ENCODE measurements at places on chromosomes 5 and 9.

- no peak for DNase-seq
Observed at GRCh38 chr9:108188482-108188881, 667.3 kb downstream of the ACTL7B start.

DNA sequence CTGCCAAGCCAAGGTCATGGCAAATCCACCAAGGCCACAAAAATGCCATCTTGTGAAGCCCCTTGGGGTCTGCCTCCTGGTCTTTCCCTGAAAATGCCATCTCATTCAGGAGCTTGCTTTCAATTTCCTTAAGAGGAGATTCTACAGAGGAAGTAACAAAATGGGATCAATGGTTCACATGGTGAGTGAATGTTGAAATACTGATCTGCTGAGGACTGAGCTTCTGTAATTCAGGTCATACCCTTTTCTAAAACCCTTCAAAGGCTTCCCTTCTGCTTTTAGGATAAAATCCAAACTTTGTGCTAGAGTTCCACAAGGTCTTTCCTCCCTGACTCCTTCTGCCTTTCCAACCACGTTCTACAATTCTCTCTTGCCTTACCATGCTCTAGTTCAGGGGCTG, 24.7 kb upstream of the NR3C1 start:
- no peak for DNase-seq

DNA sequence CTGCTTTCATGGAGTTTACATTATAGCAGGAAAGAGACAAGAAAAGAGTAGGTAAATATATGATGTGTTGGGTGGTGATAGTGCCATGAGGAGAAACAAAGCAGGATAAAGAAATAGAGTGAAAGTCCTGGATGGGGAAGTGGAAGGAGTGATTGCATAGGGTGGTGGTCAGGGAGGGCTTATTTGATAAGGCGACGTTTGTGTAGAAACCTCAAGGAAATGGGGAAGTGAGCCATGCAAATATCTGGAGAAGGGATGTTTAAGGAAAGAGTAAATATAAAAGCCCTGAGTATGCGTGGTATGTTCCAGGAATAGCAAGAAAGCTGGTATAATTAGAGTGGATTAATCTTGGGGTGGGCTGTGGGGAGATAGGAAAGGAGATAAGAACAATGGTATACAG, 134.7 kb upstream of the SV2C start:
- no peak for DNase-seq

GRCh38 chr5:80083101-80083890, 48.1 kb downstream of the THBS4 start:
- no peak for DNase-seq

GRCh38 chr5:440401-441201, 2.4 kb upstream of the EXOC3 start:
- DNase-seq: no peak

DNA sequence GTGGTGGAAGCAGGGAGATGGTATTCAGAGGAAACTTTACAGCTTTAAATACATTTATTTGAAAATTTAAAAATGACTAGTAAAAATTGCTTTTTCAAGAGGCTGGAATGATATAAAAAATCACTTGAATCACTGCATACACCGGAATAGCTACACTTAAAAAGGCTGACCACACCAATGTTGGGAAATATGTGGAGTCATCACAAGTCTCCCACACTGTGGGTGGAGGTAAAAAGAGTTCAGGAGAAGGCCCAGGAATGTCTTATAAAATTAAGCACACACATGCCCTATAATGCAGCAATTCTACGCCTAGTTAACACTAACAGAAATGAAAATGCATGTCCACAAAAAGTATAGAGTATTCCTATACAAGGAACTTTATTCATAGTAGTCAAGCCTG, 198.1 kb downstream of the ROR2 start:
- no peak for DNase-seq

DNA sequence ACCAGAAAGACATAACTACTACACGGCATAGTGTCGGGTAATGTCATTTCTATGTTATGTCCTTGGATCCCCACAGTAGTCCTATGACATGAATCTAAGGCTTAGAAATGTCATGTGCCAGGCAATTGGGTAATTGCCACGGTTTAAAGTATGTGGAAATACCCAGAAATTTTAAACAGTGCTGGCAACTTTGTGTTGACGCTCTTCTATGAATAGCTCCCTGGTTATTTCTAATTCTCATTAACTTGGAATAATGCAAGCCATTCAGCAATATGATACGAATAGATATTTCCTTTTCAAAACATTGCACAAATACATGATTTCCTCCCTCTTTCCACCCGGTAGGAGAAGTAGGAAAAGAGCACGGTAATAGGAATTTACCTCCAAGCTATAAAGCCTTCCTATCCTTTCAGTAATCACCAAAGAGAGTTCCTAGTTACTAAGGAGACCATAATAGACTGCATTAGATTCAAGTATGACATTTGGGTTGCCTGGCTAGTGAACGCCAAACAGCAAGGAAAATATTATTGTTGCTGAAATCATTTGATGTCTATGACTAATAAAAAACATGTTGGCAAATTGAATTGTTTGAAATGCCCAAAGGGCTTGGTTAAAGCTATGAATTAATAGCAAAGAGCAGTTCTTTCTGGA, 168.4 kb downstream of the CCDC192 start:
- no peak for DNase-seq

GRCh38 chr5:124790301-124790894, 44.0 kb upstream of the ZNF608 start:
- no peak for DNase-seq

DNA sequence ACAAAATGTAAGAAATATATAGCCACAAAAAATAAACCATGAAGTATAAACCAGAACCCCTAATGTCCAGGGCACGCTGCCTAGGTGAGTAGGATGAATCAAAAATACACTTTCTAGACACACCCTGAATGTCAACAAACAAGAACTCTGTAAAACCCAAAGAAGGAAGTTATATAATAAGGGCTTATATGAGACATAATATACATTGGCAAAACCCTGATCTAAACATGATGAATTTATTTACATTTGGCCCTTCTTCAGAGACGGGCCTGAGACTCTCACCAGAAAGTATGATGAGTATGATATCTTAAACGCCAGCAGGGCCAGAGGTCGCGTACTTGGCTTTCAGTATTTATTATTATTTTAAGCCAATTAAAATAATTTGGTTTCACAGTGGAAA, 125.1 kb upstream of the FST start:
- no peak for DNase-seq

DNA sequence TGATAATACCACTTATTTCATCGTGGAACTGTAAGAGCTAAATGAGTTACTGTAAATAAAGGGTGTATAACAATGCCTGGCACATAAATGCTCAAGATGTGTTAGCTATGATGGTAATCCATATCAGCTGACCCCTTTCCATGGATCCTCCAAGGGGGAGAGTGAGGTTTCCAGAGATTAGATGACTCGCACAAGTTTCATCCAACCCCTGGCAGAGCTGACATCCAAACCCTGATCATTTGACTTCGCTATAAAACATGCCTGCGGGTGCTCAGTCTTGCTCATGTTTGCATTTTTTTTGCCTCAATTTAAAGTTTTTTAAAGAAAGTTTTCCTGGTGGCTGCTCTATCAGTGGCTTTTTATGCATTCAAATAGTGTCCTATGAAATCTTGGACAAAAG, 145.7 kb upstream of the SMIM23 start:
- DNase-seq: no peak

GRCh38 chr5:612498-613424, 621 bp downstream of the CEP72 start:
- DNase-seq: no peak

- no peak for DNase-seq
Observed at GRCh38 chr9:20553558-20554149, 68.6 kb downstream of the MLLT3 start.

DNA sequence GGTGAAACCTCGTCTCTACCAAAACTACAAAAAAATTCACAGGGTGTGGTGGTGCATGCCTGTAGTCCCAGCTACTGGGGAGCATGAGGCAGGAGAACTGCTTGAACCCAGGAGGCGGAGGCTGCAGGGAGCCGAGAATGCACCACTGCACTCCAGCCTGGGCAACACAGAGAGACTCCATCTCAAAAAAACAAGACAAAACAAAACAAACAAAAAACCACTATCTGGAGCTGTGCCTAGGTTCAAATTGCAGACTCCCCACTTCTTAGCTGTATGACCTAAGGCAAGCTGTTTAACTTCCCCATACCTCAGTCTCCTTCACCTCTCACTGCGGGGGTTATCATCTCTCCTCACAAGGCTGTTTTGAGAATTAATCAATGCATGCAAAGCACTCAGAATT, 68.0 kb downstream of the MAPKAP1 start:
- DNase-seq: no peak

GRCh38 chr9:34547960-34548611, 25.3 kb upstream of the ENHO start:
- DNase-seq: peak; percentile 31

DNA sequence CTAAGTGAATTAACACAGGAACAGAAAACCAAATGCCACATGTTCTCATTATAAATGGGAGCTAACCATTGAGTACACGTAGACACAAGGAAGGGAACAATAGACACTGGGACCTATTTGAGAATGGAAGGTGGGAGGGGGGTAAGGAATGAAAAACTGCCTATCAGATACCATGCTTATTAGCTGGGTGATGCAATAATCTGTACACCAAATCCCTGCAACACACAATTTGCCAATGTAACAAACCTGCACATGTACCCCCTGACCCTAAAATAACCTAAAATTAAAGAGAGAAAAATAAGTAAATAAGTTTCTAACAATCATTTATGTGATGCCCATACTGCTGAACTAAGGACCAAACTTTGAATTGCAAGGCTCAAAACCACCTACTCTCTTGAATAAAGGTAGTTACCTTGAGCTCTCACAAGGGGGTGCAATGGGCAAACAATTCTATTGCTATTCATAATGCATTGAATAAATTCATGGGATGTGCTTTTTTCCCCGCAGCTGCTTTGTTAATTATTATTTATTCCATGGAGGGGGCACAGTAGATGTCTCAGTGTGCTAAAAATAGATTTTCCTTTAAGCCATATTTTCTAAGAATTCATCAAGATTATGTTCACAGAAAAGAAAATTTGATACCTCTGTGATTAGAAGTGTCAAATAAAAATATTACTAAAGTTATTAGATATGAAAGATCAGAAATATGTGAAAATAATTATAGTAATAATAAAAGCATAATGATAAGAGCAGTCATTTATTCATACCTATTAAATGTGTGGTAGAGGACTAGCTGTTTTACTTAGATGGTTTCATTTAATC, 76.2 kb upstream of the PTPN3 start:
- no peak for DNase-seq

- no peak for DNase-seq
Observed at GRCh38 chr9:99966716-99967115, 60.3 kb downstream of the STX17 start.

DNA sequence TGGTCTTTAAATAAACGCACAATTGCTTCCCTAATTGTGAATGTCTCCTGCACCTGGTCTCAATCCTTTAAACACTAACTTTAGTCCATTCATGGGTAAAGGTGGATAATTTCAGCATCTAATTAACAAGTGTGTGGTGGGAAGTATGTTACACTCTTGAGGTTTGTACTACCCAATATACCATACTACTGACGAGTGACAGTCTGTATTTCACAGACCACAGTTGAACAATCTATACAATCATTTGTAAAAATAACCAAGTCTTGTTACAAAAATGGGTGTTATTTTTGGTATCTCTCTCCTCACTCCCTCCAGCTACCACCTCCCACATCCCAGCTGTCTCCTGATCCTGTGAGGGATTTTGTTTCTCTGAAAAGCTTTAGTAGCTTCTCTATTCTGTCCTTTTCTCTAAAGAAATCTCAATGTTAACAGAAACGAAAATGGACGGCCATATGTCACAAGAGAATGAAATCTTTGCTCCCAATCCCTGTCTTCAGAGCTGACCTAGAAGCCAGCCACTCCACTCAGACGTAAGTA, 62.3 kb upstream of the ZNF366 start:
- no peak for DNase-seq

- no peak for DNase-seq
Observed at GRCh38 chr5:63877961-63878360, 84.3 kb downstream of the HTR1A start.

GRCh38 chr5:140010798-140011197, 32.3 kb downstream of the NRG2 start:
- DNase-seq: no peak

DNA sequence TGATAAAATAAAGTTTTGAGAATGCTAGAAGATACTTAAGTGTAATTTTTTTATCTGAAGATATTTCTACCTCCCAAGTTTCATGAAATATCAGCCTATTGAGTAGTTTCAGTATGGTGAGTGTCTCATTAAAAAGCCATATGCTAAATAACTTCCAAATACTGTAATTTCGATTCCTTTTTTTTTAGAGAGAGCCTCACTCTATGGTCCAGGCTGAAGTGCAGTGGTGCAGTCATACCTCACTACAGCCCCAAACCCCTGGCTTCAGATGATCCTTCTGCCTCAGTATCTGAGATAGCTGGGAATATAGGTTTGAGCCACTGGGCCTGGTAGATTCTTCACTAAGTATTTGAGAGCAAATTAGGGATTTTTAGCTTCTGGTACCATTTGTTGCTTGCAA, 24.5 kb downstream of the CDC42SE2 start:
- DNase-seq: no peak

GRCh38 chr9:108278341-108278740, 577.4 kb downstream of the ACTL7B start:
- no peak for DNase-seq

GRCh38 chr5:78534148-78534904, 114.2 kb downstream of the LHFPL2 start:
- no peak for DNase-seq

- DNase-seq: no peak
Observed at GRCh38 chr9:117375956-117376355, 38.9 kb downstream of the ASTN2 start.

DNA sequence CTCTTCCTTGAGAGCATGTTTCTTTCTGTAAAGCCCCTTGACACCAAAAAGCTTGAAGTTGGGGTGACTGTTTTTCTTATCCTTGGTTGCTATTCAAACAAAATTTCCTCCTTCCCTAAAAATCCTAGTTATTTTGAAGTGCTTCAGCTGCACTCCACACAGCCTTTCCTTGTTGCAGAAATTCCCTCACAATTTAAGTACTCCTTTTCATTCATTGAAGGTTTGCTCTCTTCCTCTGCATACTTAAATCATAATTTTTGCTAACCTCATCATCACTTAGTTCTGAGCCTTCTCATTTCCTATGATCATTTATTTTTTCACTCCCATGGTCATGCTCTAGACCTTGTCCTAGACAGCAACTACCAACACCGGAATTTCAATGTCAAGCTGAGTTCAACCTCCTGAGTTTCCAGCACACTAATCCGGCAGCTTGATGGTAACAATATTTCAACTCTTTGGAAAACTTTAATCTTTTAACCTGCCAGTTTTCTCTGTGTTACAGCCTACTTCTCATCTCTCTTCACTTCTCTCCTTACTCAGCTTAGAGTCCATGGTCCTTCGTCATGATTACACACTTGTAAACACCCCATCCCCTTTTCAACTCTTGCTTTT, 78.7 kb upstream of the ACTBL2 start:
- no peak for DNase-seq

- DNase-seq: no peak
Observed at GRCh38 chr5:62562867-62563266, 15.8 kb upstream of the LRRC70 start.
